SK-MEL-5 (cell line): ENCODE measurements at places on chromosomes 1 and 21. TPM values are rescaled to one million over a fixed set of nuclear protein-coding genes. Genes with fewer than 3 reads are reported as not detected.

The NTRK1 gene
- 0.32 and 0.53 TPM in 2 replicates for total RNA-seq

The AIDA gene
- 18.9 and 20.0 TPM in 2 replicates for total RNA-seq

The ARHGAP29 gene
- total RNA-seq, result 4.0 and 4.5 TPM in 2 replicates

The GAS5 gene
- total RNA-seq, result 588 and 660 TPM in 2 replicates

The GUCA2A gene
- total RNA-seq, result not detected in 2 replicates

The TEX35 gene
- not detected in 2 replicates for total RNA-seq
